ENCODE measurements at places on chromosomes 4 and X.

- no peak for DNase-seq
These were observed 629.6 kb upstream of the HTR2C start for GRCh38 chrX:113954297-113954696.

GRCh38 chr4:30837131-30837539 is 117.0 kb downstream of the PCDH7 start:
- no peak for DNase-seq

DNA sequence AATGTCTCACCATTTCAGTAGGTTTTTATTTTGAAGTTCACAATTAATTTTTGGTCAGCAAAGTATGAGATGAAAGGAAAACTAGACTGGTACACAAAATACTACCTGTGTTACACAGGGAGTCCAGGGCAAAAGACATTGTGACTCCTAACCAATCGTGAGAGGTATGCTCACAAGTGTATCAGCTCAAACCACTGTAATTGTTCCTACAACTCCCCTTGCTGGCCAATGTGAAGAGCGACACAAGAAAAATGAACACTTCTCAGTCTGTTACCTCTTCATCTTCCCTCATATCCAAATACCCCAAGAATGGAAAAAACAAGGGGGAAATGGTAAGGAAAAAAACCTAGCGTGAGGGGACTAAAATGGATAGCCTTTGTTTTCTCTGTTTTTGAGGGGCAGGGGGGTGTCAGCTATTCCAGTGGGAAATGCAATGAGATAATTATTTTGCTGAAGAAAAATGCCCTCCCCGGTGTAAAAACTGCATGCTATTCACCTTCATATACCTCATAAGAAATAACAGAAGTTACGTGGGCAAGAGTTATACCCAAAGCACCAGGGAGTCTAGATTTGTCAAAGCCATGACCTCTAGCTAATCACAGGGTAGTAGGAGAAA is 30.6 kb upstream of the NSUN7 start:
- DNase-seq: no peak

- DNase-seq: no peak
These were observed 105.9 kb downstream of the FBXO8 start for GRCh38 chr4:174177536-174177935.

DNA sequence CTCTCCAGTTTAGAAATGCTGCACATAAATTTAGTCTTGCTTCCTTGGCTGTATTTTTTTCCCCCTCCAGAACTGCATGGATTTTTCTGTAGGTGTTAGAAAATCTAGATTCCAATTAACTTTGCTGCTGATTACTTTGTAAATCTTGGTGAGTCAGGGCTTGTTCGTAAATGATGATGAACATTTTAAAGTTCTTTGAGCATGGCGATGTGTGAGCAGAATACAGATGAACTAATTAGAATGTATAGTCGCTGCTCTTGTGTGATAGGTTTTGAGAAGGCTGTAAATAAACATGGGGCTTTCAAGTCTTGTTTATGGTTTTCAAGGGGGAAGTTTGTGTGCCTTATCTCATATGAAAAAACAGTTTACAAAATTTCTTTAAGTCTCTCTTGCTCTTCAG is 23.3 kb downstream of the LIMCH1 start:
- no peak for DNase-seq

DNA sequence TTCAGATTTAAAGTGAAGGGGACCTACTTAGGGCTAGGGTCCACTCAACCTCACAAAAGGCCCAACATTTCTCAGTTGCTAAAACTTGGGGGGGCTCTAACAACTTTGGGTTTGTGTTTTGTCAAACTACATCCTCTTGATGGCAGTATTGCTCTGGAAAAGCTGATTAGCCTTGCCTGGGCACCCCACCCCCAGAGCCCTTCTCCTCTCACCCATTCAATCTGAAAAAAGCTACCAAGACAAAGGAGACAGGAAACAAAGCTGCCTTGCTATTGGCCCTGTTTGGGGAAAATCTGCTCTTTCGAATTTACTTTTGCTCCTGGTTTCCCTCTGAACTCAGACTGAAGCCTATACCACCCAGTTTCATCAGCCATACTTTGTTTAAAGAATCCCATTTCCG is 195.2 kb upstream of the STK26 start:
- no peak for DNase-seq

DNA sequence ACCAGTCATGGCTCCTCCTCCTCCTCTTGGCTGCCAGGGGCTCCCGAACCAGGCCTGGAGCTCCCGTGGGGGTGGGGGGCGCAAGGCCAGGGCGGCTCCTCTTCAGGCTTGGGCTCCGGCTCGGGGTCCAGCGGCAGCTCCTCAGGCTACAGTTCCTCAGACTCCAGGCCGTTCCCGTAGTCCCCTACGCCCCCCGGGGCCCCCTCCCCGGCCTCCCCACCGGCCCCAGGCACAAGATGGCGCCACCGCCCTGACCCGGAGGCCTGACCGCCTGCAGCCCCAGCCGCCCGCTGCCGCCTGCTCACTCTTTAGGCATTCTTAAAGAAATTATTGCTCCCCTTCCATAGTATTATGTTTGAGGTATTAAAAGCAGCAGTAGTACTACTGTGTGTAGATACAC is 54.5 kb downstream of the TAF1 start:
- DNase-seq: no peak

GRCh38 chrX:39814391-39814790 is 283.4 kb downstream of the BCOR start:
- DNase-seq: no peak

GRCh38 chr4:117640836-117641235 is 393.4 kb upstream of the NDST3 start:
- no peak for DNase-seq

DNA sequence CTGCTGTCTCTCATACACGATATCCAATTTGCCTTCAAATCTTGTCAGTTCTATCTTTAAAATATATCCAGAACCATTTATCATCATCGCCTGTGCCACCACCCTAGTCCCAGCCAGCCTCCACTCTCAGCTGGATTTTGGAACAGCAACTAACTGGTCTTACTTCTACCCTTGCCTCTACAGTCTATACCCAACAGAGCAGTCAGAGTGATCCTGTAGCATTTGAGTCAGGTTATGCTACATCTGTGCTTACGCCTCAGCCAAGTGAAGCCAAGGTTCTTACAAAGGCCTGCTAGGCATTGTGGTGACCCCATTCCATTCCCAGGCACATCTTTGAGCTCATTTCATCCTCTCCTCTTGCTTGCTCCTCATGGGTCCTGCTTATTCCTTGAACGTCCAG is 95.7 kb upstream of the ACSL1 start:
- DNase-seq: no peak

DNA sequence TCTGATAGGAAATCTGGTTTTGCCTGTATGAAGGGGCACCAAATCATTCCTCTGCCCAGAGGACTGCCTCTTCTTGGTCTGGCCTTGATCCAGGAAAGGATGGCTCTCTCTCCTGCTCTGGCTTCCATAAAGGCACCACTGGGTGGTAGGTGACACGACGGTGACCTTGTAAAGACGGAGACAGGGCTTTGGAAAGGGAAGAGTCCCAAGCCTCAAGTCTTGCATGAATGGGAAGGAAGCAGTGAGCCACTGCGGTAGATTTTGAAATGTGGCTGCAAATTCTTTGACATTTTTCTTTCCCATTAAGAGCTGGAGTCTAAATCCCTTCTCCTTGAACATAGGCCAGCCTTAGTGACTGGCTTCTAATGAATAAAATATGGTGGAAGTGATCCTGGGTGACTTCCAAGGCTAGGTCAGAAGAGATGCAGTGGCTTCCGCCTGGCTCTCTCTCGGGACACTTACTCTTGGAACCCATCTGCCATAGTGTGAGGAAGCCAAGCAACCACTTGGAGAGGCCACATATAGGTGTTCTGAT is 347.4 kb downstream of the BCOR start:
- DNase-seq: no peak

DNA sequence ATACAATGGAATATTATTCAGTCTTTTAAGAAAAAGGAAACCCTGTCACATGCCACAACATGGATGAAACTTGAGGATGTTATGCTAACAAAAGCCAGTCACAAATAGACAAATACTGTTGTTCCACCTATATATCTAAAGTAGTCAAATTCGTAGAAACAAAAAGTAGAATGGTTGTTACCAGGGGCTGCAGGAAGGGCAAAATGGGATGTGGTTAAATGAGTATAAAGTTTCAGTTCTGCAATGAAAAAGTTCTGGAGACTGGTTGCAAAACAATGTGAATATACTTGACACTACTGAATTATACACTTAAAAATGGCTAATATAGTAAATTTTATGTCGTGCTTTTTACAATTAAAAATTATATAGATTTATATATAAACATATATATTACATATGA is 12.2 kb downstream of the SPOCK3 start:
- no peak for DNase-seq

DNA sequence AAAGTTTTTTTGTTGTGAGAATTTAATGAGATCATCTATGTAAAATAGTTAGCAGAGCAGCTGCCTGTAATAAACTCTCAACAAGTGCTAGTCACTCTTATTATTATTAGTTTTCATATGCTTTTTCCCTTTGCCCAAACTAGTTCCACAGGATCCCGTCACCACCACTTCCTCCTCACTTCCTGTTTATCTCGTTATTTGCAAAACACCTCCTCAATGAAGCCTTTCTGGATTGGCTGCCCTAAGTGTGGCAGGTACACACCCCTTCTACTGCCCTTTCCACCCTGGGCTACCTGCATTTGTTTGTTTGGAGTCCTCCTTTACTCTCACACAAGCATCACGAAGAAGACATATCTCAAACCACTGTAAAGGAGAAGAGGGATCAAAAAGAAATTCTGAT is 54.4 kb upstream of the KLF3 start:
- no peak for DNase-seq

GRCh38 chr4:29336861-29337260 is 1383.3 kb upstream of the PCDH7 start:
- no peak for DNase-seq
